Spleen (tissue), 13 donors: ENCODE measurements at places on chromosomes 7 and 10. TPM values are rescaled to one million over a fixed set of nuclear protein-coding genes. Genes with fewer than 3 reads are reported as not detected.

TMEM213 gene
- total RNA-seq = not detected

CYP26A1 gene
- total RNA-seq = 0.20 TPM

SDK1 gene
- total RNA-seq = 39.0 TPM

FBXL13 gene
- total RNA-seq = 6.6 TPM

SPRN gene
- total RNA-seq = not detected

TIMM23B gene
- 23.8 TPM for total RNA-seq

SNCG gene
- 19.9 TPM for total RNA-seq

EIF5AL1 gene
- 0.26 TPM for total RNA-seq

SORBS1 gene
- 23.0 TPM for total RNA-seq

PPP1R9A gene
- total RNA-seq = 13.7 TPM

GPR15LG gene
- not detected for total RNA-seq

CALCR gene
- total RNA-seq = not detected

- no peak overlapping the region for H3K27ac ChIP-seq
- H3K27me3 ChIP-seq = no peaks in the 10 kb centered on the region
- no peaks in the 10 kb centered on the region for H3K36me3 ChIP-seq
- H3K4me3 ChIP-seq = no peak overlapping the region
Observed at GRCh38 chr10:14302035-14302434, 28.7 kb downstream of the FRMD4A start.

DNA sequence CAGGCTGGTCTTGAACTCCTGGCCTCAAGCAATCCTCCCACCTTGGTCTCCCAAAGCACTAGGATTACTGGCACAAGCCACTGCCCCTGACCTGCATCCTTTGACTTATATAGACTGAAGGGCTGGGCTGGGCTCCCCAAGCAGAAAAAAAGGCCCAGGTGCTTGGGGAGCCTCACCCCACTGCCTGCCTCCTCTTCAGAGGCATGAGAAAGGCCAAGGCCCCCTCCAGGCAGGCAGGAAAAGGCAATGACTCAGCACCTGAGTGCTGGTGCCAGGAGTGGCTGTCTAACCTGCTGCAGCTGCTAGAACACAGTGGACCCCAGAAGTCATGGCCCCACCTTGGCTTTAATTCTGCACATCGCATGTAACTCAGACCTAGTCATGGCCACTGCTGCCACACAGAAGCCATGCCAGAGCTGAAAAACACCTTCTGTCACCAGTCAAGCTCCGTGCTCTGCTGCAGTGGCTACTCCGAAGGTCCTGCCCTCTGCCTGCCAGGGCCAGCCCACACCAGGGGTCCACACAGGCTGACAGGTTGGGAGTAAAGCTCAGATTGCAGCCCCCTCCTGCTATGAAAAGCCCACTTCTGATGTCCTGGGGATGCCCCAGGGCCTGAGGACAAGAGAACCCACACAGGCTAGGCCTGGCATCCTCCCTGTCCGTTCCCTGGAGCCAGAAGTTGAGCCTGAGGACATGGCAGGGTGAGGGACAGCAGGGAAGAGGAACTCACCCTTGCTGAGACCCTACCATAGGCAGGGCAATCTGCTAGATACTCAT is 48.5 kb downstream of the GRID1 start:
- H3K36me3 ChIP-seq = no peaks in the 10 kb centered on the region
- no peak overlapping the region for H3K27ac ChIP-seq
- H3K4me1 ChIP-seq = no peaks in the 10 kb centered on the region
- H3K4me3 ChIP-seq = no peak overlapping the region

DNA sequence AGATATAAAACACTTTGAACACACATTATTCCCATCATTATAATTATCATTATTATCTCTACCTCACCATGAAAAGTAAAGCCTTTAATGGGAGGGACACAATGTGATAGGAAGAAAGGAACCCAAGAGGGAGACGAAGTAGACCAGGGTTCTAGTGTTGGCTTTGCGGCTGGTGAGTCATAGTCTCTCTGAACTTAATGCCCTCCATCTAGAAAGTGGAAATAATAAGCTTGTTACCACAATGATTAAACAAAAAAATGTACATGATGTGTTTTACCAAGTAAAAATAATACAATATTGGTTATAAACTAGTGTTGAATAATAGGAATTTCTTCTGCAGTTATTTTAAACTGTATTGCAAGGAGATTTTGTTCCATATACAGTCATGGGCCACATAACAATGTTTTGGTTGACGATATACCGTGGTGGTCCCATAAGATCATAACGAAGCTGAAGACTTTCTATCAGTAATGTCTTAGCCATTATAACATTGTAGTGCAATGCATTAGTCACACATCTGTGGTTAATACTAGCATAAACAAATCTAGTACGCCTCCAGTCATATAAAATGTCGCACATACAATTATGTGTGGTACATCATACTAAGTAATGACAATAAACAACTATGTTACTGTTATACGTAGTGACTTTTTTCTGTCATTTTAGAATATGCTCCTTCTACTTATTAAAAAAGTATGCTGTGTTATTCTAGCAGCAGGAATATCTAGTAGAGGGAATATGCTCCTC is 450.6 kb upstream of the SORCS1 start:
- no peak overlapping the region for H3K27ac ChIP-seq
- no peak overlapping the region for H3K4me3 ChIP-seq
- no peaks in the 10 kb centered on the region for H3K36me3 ChIP-seq
- no peaks in the 10 kb centered on the region for H3K27me3 ChIP-seq

GRCh38 chr10:29081951-29082685 is 206.8 kb upstream of the LYZL1 start:
- no peaks in the 10 kb centered on the region for H3K27me3 ChIP-seq
- H3K4me3 ChIP-seq = no peak overlapping the region
- no peak for DNase-seq
- no peaks in the 10 kb centered on the region for H3K36me3 ChIP-seq
- no peak overlapping the region for H3K27ac ChIP-seq

- H3K4me3 ChIP-seq = peak overlapping the region; percentile 63
- H3K27ac ChIP-seq = peak overlapping the region; percentile 82
- no peak for DNase-seq
- peaks cover 10% of the 10 kb centered on the region for H3K27me3 ChIP-seq
Observed at GRCh38 chr7:26153823-26154783, 2.1 kb downstream of the NFE2L3 start.

DNA sequence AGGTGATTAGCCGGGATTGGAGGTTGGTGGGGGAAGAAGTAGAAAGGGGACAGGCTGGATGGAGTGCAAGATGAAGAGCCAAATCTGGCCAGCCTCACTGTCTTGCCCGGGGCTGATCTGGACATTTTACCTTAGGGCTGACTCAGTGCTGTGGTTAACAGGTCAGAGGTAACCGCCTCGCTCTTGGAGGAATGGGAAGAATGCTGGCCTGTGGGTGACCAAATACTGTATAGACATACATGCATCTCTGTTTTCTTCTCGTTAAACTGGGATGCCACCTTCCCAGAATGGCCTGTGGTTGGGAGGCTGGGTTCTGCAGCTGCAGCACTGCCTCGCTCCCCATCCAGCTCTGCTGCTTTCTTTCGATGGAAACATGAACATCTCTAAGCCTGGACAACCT is 120.0 kb downstream of the SEC23IP start:
- no peak overlapping the region for H3K27ac ChIP-seq
- DNase-seq = no peak
- peaks cover 29% of the 10 kb centered on the region for H3K27me3 ChIP-seq
- H3K4me1 ChIP-seq = no peaks in the 10 kb centered on the region
- H3K4me3 ChIP-seq = no peak overlapping the region
- no peaks in the 10 kb centered on the region for H3K36me3 ChIP-seq

DNA sequence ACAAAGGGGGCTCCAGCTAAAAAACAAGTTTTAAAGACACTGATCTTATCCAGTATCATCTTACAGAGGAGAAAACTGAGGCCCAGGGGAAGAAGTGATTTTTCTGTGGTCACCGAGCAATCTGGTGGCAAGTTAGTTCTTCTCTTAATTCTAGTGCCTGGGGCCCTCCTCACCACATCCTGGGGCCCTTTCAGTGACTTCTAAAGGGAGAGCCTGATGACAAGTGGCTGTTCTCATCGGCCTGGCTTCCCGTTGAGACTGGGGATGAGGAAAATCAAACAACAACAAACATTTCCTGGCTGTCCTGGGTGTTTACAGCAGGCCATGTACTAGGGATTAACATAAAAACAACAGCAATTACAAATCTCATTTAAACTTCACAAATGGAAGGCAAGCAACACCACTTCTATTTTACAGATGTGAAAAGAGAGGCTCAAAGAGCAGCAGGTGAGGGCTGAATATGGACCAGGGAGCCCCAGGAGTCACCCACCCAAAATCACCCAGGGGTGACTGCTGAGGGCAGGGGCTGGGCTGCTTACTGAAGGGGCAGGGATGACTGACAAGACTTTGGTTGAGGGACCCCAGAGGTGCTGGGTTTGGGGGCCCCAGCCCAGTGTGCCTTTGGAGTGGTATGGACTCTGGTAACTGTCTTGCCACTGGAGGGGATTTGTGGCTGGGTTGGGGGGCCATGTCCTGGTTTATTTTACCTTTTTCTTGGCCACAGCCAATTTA is 24.7 kb upstream of the MTPAP start:
- H3K27ac ChIP-seq = no peak overlapping the region
- no peaks in the 10 kb centered on the region for H3K27me3 ChIP-seq

DNA sequence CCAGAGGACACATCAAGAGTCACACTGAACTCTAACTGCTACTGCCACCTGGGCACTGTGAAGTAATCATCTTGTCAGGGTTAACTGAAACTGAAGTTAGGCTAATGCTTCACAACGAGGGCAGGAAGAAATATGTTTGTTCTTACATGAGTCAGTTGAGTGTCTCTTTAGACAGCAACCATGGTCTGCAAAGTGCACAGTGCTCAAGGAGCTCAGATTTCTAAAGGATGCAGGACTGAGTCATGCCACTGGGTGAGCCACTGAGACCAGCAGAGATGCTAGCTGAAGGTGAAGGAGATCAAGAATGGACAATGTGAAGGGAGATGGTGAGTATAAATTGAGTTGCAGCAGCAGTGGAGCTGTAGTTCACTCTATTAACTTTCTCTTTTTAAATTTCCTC is 76.0 kb upstream of the CTTNBP2 start:
- no peak overlapping the region for H3K27ac ChIP-seq
- no peak for DNase-seq
- H3K36me3 ChIP-seq = no peaks in the 10 kb centered on the region
- H3K27me3 ChIP-seq = no peaks in the 10 kb centered on the region
- no peak overlapping the region for H3K4me3 ChIP-seq

DNA sequence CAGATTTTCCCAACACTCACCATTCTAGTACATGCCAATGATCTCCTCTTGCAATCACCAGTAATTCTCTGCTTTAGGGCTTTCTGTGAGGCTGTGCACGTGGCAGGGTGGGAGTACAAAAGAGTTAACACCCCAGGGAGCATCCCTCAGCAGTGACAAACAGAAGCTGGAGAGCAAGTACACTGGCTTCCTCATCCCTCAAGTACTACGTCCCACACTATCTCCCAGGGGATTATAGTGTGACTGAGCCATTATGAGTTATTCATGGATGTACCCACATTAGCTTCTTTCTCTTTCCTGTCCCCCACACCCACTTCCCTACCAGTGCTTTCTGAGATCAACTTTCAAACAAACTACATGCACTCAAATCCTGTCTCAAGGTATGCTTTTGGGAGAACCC is 1216.5 kb upstream of the AUTS2 start:
- no peak overlapping the region for H3K27ac ChIP-seq
- H3K4me1 ChIP-seq = no peaks in the 10 kb centered on the region
- no peaks in the 10 kb centered on the region for H3K27me3 ChIP-seq

- no peak overlapping the region for H3K4me3 ChIP-seq
- peaks cover 12% of the 10 kb centered on the region for H3K4me1 ChIP-seq
- H3K27me3 ChIP-seq = no peaks in the 10 kb centered on the region
- H3K27ac ChIP-seq = no peak overlapping the region
- DNase-seq = no peak
Observed at GRCh38 chr7:148334959-148335577, 255.5 kb upstream of the C7orf33 start.

GRCh38 chr7:152884321-152884720 is 124.8 kb downstream of the ACTR3B start:
- no peak overlapping the region for H3K27ac ChIP-seq
- DNase-seq = peak; percentile 49
- H3K36me3 ChIP-seq = no peaks in the 10 kb centered on the region
- H3K27me3 ChIP-seq = no peaks in the 10 kb centered on the region
- no peaks in the 10 kb centered on the region for H3K4me1 ChIP-seq
- H3K4me3 ChIP-seq = no peak overlapping the region

GRCh38 chr10:33227489-33227888 is 107.0 kb downstream of the NRP1 start:
- H3K27ac ChIP-seq = peak overlapping the region; percentile 31
- H3K36me3 ChIP-seq = no peaks in the 10 kb centered on the region
- H3K27me3 ChIP-seq = no peaks in the 10 kb centered on the region
- peaks cover 3% of the 10 kb centered on the region for H3K4me1 ChIP-seq
- no peak for DNase-seq

DNA sequence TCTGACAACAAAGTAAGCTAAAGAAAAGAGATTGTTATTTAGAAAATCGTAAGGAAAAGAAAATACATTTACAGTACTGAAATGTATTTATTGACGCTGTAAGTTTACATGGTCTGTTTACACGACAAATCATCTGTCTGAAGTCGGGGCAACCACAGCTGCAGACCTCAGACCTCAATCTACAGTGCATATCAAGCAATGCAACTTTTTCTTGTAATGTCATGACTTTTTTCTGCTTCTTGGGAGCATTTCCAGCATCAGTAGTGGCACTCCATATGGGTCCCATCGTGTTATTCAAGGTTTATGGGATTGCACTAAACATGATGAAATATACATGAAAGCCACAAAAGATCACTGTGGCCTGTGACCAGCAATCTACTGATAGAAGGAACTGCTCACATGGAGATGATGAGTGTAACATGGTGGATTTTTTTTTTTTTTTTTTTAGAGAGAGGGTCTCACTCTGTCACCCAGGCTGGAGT is 77.1 kb downstream of the MTPN start:
- no peaks in the 10 kb centered on the region for H3K4me1 ChIP-seq
- no peaks in the 10 kb centered on the region for H3K36me3 ChIP-seq
- no peak overlapping the region for H3K4me3 ChIP-seq
- H3K27ac ChIP-seq = no peak overlapping the region

GRCh38 chr10:62183442-62183841 is 85.2 kb downstream of the RTKN2 start:
- DNase-seq = no peak
- H3K4me1 ChIP-seq = no peaks in the 10 kb centered on the region
- no peak overlapping the region for H3K27ac ChIP-seq
- no peaks in the 10 kb centered on the region for H3K36me3 ChIP-seq

- H3K4me1 ChIP-seq = no peaks in the 10 kb centered on the region
- H3K27ac ChIP-seq = no peak overlapping the region
- no peak for DNase-seq
- H3K4me3 ChIP-seq = no peak overlapping the region
- H3K27me3 ChIP-seq = no peaks in the 10 kb centered on the region
- H3K36me3 ChIP-seq = no peaks in the 10 kb centered on the region
Observed at GRCh38 chr10:111481261-111481826, 404.5 kb downstream of the ADRA2A start.

- H3K4me3 ChIP-seq = no peak overlapping the region
- H3K27ac ChIP-seq = no peak overlapping the region
- no peaks in the 10 kb centered on the region for H3K4me1 ChIP-seq
- no peaks in the 10 kb centered on the region for H3K27me3 ChIP-seq
Observed at GRCh38 chr10:45526309-45526905, 146.2 kb downstream of the ZFAND4 start.
